Left renal cortex interstitium (tissue), 4 donors: ENCODE measurements at places on chromosomes 4 and X. TPM values are rescaled to one million over a fixed set of nuclear protein-coding genes. Genes with fewer than 3 reads are reported as not detected.

DNA sequence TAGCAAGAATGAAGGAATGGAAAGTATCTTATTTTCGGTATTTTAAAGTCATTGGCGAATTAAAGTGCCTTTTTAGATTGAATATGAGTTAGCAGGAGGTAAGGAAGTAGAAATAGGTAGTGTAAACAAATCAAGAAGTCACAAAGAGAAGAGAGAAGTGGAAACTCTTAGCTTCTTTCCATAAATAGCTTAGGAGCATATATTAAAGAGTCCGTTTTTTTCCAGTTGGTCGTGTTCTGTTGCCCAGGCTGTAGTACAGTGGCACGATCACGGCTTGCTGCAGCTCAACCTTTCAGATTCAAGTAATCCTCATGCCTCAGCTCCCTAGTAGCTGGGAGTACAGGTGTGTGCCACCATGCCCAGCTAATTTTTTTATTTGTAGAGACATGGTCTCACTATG lies 56.4 kb downstream of the UBE2K start:
- no peak for DNase-seq

GRCh38 chr4:6616087-6616995 lies 24.1 kb upstream of the MRFAP1 start:
- no peak for DNase-seq

DNA sequence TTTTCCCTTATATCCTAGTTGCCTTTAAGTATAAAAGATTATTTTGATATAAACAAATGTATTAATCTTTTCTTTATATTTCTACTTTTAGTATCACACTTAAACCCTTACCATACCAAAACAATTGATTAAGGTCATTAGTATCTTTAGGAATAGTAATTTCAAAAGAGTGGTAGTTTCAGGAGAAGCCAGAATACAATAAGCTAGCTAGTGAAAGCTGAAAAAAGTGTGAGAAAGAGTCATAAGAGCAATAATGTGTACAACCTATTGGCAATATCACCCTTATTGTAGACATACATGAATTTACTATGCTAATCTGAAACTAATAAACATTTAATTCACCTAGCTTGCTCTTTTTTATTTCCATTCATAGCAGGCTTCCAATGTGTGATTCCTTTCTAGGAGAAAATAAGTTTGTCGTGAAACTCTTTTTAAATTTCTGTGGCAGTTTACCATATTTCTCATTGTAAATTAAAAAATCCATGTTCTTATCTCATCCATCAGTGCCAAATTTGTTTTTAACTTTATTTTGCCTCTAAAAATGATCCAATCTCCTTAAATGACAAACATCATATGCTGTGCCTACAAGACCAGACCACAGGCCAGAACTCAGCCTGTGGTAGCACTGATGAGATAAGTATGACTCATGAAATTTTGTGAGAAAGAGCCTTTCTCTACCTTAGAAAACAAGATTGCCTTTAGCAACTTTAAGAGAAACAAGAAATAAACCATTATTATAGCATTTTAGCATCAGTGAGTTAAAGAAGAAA lies 8.1 kb downstream of the NEK1 start:
- DNase-seq = no peak

The SULT1B1 gene
- 0.72 TPM for polyA plus RNA-seq

- DNase-seq = no peak
Measured at GRCh38 chr4:9812501-9813340, 31.3 kb downstream of the DRD5 start.

The GAGE2A gene
- not detected for polyA plus RNA-seq

The EIF2S3 gene
- polyA plus RNA-seq = 222 TPM

DNA sequence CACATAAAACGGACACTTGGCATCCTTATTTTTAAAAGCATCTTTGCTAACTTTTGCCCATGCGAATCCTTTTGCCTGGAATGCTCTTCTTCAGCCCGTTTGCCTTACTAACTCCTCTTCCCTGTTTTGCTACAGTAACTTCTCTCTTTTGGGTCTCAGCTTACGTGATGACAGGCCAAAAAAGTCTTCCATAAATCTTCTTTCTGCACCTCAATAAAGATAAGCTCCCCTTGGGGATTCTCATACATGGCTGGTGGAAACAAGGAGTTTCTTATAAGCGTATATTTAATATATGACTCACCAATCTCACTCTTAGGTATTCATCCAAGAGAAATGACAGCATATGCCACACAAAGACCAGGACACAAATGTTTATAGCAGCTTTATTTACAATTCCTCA lies 192.7 kb downstream of the RCHY1 start:
- no peak for DNase-seq

- no peak for DNase-seq
Measured at GRCh38 chr4:21117541-21118180, 417.4 kb downstream of the PACRGL start.

- DNase-seq = no peak
Measured at GRCh38 chr4:55385201-55385649, 10.5 kb upstream of the TMEM165 start.

The NXF2B gene
- 0.52 TPM for polyA plus RNA-seq

DNA sequence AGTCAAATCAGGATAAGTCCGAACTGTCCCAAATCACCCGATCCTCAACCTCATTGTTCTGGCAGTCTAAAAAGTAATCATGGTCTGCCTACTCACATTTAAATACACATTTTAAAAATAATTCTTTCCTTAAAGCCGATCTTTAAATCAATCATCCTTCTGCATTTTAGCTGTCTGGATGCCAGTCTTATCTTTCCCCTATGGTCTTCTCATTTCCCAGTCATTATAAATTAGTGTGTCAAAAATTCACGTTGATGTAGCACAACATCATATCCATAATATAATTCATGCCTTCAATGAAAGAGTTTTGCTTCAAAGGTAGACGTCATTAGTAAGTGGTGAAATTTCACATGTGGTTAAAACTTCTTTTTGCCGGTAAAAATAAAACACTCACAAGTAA lies 108.1 kb upstream of the FRG1 start:
- no peak for DNase-seq

DNA sequence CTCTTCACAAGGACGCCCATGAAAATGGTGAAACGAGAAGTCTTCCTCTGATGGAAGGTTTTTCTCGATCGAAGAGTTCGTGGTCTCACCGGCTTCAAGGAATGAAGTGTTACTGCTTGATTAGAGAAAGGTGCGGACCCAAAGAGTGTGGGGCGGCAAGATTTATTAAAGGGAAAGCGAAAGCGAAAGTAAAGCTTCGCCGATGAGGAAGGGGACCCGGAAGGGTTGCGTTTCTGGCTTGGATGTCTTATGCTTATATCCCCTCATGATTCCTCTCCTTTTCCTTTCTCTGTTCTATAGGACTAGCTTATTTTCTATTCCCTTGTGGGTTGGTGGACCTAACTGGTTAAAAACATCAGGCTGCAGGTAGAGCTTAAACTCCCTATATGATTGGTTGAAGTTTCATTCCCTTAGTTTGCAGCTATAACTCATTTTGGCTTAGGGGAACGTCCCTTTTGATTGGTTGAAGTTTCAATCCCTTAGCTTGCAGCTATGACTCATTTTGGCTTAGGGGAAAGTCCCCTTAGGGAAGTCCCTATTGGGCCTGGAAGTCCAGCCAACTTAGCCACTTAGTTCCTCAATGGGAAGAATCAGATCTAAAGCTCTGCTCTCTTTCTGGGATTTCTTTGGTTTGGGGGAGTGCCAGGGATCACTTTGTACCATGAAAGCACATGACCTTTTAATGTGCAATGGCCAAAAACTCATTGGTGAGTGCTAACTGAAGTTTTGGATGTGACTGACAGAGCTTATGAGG lies 1025.0 kb upstream of the PCDH10 start:
- DNase-seq = no peak

The MAGEA9 gene
- not detected for polyA plus RNA-seq

GRCh38 chr4:123298261-123298660 lies 98.3 kb upstream of the SPRY1 start:
- DNase-seq = no peak

GRCh38 chr4:78265006-78265405 lies 207.9 kb downstream of the FRAS1 start:
- DNase-seq = no peak

DNA sequence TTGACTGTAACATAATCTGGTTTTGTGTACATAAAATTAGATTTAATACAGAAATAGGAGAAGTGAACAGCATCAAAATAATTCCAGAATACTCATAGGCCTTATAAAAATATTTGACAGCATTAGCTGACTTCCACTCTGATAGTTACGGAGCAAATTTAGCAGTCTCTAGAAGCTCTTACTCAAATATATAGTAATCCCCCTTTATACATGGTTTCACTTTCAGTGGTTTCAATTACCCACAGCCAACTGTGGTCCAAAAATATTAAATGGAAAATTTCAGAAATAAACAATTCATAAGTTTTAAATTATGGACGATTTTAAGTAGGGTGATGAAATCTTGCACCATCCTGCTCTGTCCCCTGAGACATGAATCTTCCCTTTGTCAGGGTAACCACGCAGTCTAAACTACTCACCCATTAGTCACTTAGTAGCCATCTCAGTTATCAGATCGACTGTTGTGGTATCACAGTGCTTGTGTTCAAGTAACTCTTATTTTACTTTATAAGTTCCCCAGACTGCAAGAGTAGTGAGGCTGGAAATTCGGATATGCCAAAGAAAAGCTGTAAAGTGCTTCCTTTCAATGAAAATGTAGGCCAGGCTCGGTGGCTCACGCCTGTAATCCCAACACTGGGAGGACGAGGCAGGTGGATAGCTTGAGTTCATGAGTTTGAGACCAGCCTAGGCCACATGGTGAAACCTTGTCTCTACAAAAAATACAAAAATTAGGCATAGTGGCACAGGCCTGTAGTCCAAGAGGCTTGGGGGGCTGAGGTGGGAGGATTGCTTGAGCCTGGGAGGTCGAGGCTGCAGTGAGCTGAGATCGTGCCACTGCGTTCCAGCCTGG lies 17.2 kb upstream of the RTL9 start:
- DNase-seq = no peak

The P2RY4 gene
- polyA plus RNA-seq = 0.14 TPM

DNA sequence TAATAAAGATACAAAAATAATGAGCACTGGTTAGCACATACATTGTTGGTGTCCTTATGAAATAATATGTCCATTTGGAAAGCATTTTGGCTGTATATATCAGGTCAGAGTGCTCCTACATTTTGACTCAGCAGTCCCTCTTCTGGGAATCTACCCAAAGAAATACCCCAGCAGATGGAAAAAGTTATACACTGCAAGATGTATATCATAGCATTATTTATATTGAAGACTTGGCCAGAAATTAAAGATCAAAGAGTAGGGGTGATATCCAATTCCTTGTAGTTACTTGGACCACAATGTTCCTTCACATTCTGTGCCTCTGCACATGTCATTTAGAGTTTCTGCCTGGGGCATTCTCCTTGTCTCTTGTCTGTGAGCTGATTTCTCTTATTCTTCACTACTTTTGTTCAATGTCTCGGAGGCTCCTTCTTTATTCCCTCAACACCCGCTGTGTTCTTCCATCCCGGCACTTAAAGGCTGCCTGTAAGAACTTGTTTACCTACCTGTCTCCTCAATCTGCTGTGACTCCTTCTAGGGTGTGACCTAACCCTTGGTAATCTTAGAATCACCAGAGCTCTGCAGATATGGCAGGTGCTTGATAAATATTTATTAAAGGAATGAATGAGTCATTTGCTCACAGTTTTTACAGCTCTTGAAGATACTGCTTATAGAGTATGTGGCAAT lies 3.1 kb upstream of the TSPAN5 start:
- DNase-seq = no peak

The CSAG3 gene
- not detected for polyA plus RNA-seq

The CDX4 gene
- polyA plus RNA-seq = not detected

- DNase-seq = no peak
Measured at GRCh38 chr4:26424838-26425237, 65.4 kb downstream of the CCKAR start.

The TLR6 gene
- polyA plus RNA-seq = 0.65 TPM

The PROM1 gene
- polyA plus RNA-seq = 38.7 TPM

The PNCK gene
- 6.5 TPM for polyA plus RNA-seq
